MM.1S (cell line): ENCODE measurements at places on chromosomes 3 and 15.

GRCh38 chr15:34023907-34024306 is 15.1 kb downstream of the AVEN start:
- no peak for DNase-seq

- DNase-seq = no peak
These were observed 239.4 kb downstream of the CHST2 start for GRCh38 chr3:143358793-143359491.

DNA sequence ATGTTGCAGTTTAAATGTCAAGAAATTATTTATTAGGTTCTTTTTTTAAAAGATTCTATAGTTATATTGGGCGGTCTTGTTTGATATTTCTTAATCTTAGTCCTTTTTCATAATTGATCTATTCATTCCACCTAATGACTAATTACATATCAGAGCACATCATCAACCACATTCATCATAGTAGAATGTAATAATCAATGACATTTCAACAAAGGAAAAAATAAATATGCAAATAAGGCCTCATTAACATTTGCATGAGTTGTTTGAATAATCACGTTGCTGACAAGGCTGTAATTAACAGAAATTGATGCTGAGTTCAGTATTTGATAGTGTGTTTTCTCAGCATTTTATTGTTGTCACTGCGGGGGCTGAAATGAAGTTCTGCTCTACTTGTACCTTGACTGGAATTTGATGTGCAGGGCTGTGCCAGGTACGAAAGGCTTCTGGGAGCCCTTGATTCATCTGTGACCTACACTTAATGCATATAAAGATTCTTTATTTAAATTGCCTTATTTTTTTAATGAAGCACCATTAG is 215.7 kb downstream of the TCF12 start:
- DNase-seq = no peak

DNA sequence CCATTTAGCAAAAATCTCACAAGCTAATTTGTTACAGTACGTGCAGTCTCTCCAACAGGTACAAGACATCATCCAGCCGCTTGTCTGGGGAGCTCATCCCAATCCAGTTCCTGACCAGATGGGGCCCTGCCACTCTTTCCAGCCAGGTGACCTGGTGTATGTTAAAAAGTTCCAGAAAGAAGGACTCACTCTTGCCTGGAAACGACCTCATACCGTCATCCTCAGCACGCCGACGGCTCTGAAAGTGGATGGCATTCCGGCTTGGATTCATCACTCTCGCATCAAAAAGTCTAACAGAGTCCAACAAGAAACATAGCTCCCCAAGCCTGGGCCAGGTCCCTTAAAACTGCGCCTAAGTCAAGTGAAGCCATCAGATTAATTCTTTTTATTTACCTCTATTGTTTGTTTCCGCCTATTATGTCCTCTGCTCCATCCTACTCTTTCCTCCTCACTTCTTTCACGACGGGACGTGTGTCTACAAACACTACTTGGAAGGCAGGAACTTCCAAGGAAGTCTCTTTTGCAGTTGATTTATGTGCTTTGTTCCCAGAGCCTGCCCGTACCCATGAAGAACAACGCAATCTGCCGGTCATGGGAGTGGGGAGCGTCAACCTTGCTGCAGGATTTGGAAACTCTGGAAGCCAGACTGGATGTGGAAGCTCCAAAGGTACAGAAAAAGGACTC is 37.5 kb downstream of the ZBTB11 start:
- no peak for DNase-seq

- no peak for DNase-seq
These were observed 11.5 kb upstream of the UBE2Q2 start for GRCh38 chr15:75831806-75832102.

GRCh38 chr3:122758877-122759560 is 34.6 kb downstream of the HSPBAP1 start:
- DNase-seq = peak; percentile 70

- DNase-seq = no peak
These were observed 67.2 kb upstream of the XCR1 start for GRCh38 chr3:46094506-46094905.

GRCh38 chr3:1870738-1871137 is 227.9 kb upstream of the CNTN4 start:
- DNase-seq = no peak

DNA sequence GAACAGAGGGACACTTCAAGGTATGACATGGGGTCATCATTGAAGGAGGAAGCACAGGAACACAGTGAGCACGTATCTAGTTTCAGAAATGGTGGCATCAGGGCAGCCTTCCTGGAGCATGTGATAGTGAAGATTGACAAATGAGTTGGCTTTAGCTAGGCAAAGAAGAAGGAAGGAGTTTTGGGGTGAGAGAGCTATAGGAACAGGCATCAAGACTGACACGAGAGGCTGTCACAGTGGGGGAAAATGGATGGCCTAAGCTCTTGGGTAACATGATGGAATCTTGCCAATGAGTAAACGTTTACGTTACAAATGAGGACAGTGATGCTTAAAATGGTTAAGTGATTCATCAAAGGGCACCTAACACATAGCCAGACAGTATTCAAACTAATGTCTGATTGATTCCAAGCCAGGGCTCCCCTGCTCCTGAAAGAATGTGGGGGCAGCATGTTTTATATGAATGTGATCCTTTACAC is 23.1 kb upstream of the GPR171 start:
- no peak for DNase-seq

DNA sequence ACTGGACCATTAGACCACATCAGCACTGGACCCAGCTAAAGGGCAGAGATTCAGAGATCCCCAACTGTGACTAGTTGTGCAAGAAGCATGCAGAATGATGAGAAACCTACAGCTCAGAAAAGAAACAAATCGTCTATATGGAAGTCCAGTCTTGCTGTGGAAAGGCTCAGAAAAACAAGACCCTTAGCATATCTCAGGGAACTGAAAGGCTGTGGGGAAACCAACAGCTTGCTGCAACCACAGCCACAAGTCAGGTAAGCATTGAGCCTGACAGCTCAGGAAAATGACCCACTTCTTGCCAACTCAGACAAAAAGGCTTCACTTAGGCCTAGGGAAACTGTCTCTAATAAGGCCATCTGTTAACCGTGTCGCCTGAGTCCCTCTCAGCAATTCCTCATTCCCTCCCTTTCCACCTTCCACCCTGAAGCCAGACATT is 145.6 kb downstream of the LSAMP start:
- DNase-seq = no peak

GRCh38 chr15:66580643-66581042 is 14.8 kb upstream of the LCTL start:
- no peak for DNase-seq

DNA sequence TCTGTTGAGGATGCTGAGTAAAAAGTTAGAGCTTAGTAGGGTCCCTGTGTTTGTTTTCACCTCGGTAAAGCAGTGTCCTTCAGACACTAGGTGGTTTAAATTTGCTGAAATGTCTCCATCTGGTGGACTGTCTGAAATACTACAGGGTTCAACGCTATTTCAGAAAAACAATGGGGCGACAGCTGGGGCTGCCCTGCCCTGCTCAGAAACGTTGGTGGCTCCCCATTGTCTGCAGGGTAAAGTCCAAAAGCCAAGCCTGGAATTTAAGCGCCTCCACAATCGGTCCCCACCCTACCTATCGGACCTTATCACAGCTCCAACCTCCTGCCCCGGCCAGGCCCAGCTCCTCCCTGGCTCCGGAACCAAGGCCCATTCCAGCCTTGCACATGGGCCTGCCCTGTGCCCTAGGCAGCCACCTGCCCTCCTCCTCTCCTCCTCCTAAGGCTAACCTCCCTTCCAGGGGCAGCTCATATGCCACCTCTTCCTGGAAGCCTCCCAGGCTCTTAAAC is 4.3 kb upstream of the TSEN2 start:
- peak; percentile 56 for DNase-seq
